ENCODE measurements at places on chromosomes 4 and X. TPM values are rescaled to one million over a fixed set of nuclear protein-coding genes. Genes with fewer than 3 reads are reported as not detected.

Gene AADAT
- total RNA-seq: 5.7 TPM

Gene BTK
- total RNA-seq: 1.5 TPM

Gene STARD8
- 13.1 TPM for total RNA-seq

Gene ITIH6
- total RNA-seq: 0.22 TPM

Gene DCAF4L1
- total RNA-seq: 0.18 TPM

Gene ARHGAP6
- 7.8 TPM for total RNA-seq

Gene ZCCHC13
- not detected for total RNA-seq

Gene GRPR
- total RNA-seq: 0.71 TPM

Gene GPRIN3
- 4.3 TPM for total RNA-seq

Gene DUSP9
- total RNA-seq: 0.35 TPM
